Stomach (tissue), 19 donors: ENCODE measurements at places on chromosomes 16 and 17. TPM values are rescaled to one million over a fixed set of nuclear protein-coding genes. Genes with fewer than 3 reads are reported as not detected.

DNA sequence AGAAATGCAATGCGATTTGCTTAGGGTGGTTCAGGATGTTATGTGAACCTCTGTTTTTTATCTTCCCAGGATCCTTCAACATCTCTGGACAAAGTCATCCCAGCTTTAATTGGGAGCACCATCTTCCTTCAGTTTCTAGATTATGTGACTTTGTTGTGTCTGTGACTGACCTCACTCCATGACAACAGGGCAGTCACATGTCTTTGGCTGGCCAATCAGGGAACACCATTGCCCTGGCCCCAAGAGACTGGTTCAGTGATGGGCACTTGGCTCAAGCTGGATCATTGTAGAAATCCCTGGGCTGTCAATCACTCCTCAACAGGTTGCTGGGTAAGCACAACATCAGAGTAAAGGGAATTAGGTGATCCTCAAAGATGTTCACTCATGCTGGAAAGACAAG, 499.7 kb downstream of the XYLT1 start:
- DNase-seq: no peak

GRCh38 chr17:43782913-43783680, 2.9 kb downstream of the CFAP97D1 start:
- DNase-seq: no peak

- DNase-seq: no peak
These were observed 52.8 kb downstream of the SOCS1 start for GRCh38 chr16:11203111-11203623.

DNA sequence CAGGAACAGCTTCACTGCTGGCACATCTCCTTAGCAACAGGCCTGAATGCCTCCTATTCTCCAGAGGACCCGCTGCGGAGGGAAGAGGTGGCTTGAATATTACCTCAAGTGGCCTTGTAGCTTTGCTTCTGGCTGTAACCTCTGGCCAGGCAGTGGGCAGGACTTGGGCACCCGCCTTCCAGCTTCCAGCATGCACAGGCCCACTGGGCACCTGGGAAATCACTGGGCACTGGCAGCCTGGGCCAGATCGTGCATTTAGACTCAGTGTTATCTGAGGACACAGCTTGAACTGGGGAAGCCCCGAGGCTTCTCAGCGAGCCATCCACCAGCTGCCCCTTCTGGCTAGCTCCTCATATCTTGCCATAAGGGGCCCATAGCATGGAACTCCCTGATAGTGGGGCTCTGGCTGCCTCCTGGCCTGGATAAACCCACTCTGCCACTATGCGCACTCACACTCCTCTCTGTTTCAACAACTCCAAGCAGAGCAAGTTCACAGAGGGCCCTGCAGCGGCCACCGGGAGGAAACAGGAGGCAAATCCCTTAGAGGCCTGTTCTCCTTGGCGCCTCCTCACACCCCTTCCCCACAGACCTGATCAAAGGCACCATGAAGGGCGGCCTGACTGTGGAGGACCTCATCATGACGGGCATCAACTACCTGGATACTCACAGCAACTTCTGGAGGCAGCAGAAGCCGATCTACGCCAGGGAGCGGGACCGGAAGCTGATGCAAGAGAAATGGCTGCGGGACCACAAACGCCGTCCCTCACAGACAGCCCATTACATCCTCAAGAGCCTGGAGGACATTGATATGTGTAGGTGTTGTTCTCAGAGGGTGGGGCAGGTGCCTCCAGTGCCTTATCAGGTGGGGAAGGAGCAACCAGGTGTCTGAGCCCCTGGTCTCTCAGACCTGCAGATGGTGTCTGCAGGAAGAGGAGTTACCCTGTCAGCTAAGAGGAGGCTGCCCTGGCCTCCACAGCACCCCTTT, 7.8 kb downstream of the ODAD4 start:
- DNase-seq: peak; percentile 49

- no peak for DNase-seq
These were observed 487 bp downstream of the POLG2 start for GRCh38 chr17:64496348-64496785.

- DNase-seq: peak; percentile 26
These were observed 1.4 kb downstream of the MMD start for GRCh38 chr17:55420067-55420775.

Gene PGAP6
- 364 TPM for total RNA-seq

DNA sequence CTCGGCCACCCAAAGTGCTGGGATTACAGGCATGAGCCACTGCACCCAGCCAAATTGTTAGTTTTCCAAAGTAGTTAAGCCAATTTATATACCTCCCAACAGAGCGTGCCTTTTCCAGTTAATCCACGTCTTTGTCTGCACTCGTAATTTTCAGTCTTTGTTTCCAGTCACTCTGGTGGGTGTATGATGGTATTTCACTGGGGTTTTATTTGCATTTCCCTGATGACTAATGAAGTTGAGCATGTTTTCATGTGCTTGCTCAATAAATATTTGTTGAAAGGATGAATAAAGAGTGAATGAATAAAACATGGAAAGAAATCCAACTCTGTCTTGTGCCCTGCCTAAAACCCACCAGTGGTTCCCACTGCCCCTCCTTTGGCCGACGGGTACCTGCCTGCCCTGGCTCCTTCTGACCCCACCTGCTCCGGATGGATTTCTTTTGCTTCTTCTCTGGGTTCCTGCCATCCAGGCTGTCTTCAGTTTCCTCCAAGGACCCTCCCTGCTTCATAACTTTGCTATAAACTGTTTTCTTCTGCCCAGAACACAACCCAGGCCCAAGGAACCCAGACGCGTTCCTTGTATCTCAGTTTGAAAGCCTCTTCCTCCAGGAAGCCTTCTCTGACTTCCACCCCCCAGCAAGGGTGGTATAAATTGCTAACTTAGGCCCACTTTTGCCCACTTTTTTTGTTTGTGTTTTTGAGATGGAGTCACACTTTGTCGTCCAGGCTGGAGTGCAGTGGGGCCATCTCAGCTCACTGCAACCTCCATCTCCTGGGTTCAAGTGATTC, 3.0 kb upstream of the ABCC1 start:
- DNase-seq: peak; percentile 51

Gene DOC2B
- total RNA-seq: 5.1 TPM

Gene CPHXL2
- not detected for total RNA-seq

- DNase-seq: no peak
These were observed 447.3 kb upstream of the MAF start for GRCh38 chr16:80047842-80048241.

Gene SGCA
- 89.3 TPM for total RNA-seq

DNA sequence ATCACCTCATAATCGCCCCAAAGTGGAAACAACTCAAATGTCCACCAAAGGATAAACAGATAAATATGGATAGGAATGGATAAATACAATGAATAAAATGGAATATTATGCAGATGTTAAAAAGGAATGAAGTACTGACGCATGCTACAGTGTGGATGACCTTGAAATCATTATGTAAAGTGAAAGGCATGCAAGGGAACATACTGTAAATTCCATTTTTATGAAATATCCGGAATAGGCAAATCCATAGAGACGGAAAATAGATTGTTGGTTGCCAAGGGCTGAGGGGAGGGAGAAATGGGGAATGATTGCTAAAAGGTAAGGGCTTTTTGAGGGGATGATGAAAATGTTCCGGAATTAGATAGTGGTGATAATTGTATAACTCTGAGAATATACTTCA, 36.0 kb downstream of the STAT5B start:
- DNase-seq: no peak

Gene BRIP1
- 0.58 TPM for total RNA-seq

Gene MYL11
- not detected for total RNA-seq

- no peak for DNase-seq
These were observed 2.7 kb upstream of the UMOD start for GRCh38 chr16:20355114-20355782.

Gene RNF112
- total RNA-seq: 4.4 TPM

DNA sequence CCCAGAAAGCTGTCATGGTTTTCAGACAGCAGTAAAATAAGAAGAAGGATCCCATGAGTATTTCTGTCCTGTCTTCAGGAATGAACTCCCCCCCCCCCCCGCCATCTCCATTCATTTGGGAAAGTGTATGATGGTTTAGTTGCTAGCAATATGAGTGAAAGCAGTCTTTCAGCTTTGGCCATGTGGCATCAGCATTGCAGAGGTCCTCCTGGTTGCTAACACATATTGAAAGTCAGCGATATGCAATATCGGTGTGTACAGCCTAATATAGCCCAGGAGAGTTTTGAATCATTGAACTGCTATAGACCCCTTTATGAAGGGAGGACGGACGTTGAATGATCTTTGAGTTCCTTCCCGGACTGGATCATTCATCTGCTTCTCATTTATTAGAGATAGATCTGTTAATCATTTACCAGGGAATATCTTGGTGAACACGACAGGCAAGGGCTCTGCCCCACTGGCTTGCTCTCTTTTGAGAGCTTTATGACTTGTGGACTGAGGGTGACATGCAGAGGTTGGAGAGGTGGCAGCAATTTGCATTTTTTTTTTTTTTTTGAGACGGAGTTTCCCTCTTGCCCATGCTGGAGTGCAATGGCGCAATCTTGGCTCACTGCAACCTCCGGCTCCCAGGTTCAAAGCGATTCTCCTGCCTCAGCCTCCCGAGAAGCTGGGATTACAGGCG, 25.2 kb downstream of the DEF8 start:
- peak; percentile 26 for DNase-seq

DNA sequence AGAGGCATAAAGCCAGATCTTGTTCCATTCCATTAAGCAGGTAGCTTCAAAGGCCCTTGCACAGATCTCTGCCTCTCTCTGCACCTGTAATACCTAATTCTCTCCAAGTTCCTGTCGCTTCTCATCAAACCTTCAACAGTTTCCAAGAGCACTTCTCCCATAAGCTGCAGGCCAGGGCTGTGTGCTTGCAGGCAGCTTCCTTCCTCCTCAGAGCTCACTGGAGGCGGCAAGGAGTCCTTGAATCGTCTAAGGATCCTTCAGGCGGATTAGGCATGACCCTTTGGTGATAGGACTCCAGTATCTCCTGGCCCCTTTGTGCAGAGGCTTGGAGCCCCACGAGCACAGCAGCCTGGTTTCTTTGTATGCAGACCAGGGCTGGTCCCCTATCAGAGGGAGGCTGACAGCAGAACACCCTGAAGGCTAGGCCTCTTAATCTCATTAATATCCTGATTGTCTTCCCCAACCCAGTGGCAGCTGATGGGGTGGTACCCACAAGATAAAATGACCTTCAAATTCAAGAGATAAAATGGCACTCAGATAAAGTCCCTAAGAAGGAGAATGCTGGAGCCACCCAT, 19.8 kb downstream of the HNF1B start:
- DNase-seq: no peak

Gene DPEP3
- not detected for total RNA-seq

DNA sequence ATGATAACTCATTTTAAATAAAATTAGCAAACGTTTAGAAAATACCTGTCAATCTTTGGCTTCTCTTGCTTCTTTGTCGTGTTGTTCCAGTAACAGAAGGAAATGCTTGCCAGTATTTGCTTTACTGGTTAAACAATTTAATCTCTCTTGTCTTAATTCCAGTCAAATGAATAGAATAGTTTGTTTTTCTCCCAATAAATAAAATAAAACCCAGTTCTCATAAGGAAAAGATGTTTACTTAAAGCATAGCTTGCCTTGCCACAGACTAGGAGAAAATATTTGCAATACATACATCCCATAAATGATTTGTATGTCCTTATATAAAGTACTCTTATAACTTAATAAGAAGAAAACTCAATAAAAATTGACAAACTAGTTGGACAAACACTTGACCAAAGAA, 43.9 kb upstream of the TEKT3 start:
- DNase-seq: no peak

- DNase-seq: peak; percentile 64
These were observed 41.5 kb upstream of the RPH3AL start for GRCh38 chr17:393806-394717.

DNA sequence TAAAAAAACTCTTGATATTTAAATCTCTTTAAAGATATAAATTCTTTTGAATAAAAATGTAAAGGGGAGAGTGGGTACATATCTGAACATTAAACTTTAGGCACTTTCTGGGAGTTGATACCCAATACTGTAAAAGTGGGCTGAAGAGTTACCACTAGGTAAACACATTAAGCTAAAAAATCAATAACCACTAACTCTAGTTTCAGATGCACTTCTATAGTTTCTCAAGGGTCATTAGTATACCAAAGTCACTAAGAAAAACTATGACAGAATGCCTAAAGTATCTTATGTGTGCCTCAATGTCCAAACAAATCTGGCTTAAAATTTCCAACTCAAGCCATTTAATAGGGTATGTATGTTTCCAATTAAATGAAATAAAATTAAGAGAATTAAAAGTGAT, 13.1 kb upstream of the CFDP1 start:
- no peak for DNase-seq

- DNase-seq: no peak
These were observed 13.3 kb downstream of the WIPI1 start for GRCh38 chr17:68443972-68444464.

Gene ACSM2A
- total RNA-seq: not detected
